Naive thymus-derived CD8-positive, alpha-beta T cell (primary cell): ENCODE measurements at places on chromosomes 2 and 18. TPM values are rescaled to one million over a fixed set of nuclear protein-coding genes. Genes with fewer than 3 reads are reported as not detected.

DNA sequence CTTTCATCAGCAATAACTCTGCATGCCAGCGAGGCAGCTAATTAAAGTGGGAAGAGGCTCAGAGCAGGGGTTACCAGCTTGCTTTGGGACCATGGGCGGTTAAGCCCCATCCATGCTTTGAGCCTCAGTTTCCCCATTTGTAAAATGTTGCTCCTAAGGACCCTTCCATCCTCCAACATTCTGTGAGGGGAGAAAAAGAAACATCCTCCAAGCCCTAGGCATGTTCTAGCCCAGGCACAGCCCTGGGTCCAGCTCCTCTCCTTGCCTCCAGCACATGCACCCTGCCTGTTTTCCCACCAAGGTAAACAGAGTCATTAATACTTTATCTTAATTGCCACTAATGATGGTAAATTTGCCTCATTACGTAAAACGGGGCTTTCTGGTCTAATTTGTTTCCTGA is 113.3 kb upstream of the MYCN start:
- H3K27me3 ChIP-seq = no peaks in the 10 kb centered on the region
- H3K4me1 ChIP-seq = no peaks in the 10 kb centered on the region
- DNase-seq = no peak

DNA sequence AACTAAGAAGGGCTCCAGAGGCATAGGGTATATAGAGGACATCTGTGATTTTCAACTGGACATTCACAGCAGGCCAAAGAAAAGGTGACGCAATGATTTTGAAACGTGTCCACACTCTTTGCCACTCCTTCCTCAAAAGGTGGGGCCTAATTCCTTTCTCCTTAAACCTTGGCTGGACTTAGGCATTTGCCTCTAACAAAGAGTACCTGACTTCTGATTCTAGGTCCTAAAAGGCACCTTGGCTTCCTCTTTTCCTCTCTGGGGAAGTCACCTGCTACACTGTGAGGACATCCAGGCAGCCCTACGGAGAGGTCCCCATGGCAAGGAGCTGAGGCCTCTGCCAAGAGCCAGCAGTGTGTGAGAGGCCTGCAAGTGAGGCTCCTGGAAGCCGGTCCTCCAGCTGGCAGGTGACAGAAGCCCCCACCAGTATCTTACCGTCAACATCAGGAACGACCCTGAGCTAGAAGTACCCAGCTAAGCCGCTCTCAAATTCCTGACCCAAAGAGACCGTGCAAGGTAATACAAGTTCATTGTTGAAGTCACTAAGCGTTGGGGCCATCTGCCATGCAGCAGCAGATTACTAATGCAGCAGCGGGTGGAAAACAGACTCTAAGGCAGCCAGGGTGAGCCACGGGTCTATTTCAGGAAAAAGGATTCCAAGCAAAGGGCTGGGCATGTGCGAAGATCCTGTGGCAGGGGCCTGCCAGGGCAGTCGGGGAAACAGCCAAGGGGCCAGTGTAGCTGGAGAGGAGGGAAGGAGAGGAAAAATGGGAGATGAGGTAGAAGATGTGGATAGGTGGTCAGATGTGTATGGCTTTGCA is 7.4 kb upstream of the HES6 start:
- no peak overlapping the region for H3K27ac ChIP-seq
- peaks cover 6% of the 10 kb centered on the region for H3K36me3 ChIP-seq
- DNase-seq = no peak
- H3K27me3 ChIP-seq = no peaks in the 10 kb centered on the region
- no peak overlapping the region for H3K4me3 ChIP-seq
- H3K4me1 ChIP-seq = no peaks in the 10 kb centered on the region

DNA sequence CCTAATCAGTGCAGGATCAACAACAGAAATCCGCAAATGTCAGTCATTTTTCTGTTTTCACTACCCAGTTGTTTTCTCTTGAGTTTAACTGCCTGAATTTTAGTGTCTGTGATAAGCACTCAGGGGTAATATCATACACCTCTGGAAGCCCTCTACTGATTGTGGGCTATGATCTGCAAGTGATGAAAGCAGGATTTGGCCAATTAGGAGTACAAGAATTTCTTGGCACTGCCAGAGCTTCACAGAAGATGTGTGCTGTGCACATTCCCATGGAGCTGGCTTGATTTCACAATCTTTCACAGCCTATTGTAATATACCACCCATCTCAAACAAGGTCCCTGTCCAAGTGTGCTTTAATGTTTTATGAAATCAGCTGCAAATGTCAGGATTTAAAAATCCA is 27.3 kb upstream of the TDRD15 start:
- peaks cover 9% of the 10 kb centered on the region for H3K27me3 ChIP-seq
- H3K4me1 ChIP-seq = no peaks in the 10 kb centered on the region
- no peak for DNase-seq
- no peak overlapping the region for H3K4me3 ChIP-seq

- DNase-seq = no peak
- H3K36me3 ChIP-seq = peaks cover 5% of the 10 kb centered on the region
- H3K27ac ChIP-seq = peak within 1 kb of the TSS; percentile 85
- H3K4me3 ChIP-seq = peak within 1 kb of the TSS; percentile 89
These were observed at the start of gene TCF4 for GRCh38 chr18:55588111-55588869. TCF4 (minus strand) TSS chr18:55588192; CDS start chr18:55587116, 1,076 bp downstream.

- peak overlapping the region; percentile 93 for H3K4me3 ChIP-seq
- peaks cover 15% of the 10 kb centered on the region for H3K27me3 ChIP-seq
- H3K27ac ChIP-seq = peak overlapping the region; percentile 94
- peaks cover 30% of the 10 kb centered on the region for H3K36me3 ChIP-seq
These were observed 1.3 kb downstream of the BCL2L11 start for GRCh38 chr2:111121828-111122630.

GRCh38 chr2:96970248-96970875 is 16.0 kb downstream of the FAM178B start:
- H3K4me3 ChIP-seq = peak overlapping the region; percentile 58
- H3K4me1 ChIP-seq = peaks cover 56% of the 10 kb centered on the region
- no peaks in the 10 kb centered on the region for H3K36me3 ChIP-seq

DNA sequence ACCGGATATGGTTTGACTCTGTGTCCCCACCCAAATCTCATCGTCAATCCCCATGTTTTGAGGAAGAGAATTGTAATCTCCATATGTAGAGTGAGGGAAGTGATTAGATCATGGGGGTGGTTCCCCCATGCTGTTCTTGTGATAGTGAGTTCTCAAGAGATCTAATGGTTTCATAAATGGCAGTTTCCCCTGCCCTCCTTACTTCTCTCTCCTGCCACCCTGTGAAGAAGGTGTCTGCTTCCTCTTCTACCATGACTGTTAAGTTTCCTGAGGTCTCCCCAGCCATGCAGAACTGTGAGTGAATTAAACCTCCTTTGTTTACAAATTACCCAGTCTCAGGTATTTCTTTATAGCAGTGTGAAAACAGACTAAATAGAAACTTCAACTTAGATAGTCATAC is 69.5 kb downstream of the SESTD1 start:
- no peaks in the 10 kb centered on the region for H3K27me3 ChIP-seq
- H3K27ac ChIP-seq = no peak overlapping the region
- no peak for DNase-seq
- H3K4me3 ChIP-seq = no peak overlapping the region
- H3K36me3 ChIP-seq = peaks cover 3% of the 10 kb centered on the region

GRCh38 chr18:1464444-1465217 is 560.0 kb downstream of the ADCYAP1 start:
- H3K4me1 ChIP-seq = no peaks in the 10 kb centered on the region
- no peaks in the 10 kb centered on the region for H3K36me3 ChIP-seq
- no peaks in the 10 kb centered on the region for H3K27me3 ChIP-seq

DNA sequence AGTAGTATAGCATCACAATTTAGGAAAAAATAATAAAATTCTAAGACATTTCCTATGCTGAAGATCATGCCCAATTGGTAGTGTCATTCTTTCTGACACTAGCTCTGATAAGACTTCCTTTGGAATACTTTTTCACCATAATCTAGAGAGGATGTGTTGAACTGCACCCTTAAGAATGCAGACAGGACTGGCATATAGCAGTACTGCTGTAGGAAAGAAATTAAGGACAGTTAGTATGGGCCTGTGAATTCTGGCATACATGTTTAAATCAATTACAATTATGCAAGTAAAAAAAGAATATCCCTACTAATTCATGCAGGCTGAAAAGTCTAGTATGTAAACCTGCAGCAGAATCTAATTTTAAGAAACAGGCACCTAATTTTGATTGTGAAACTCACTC is 15.4 kb downstream of the SF3B1 start:
- peaks cover 15% of the 10 kb centered on the region for H3K4me1 ChIP-seq
- no peak overlapping the region for H3K4me3 ChIP-seq
- H3K27me3 ChIP-seq = no peaks in the 10 kb centered on the region
- DNase-seq = no peak
- H3K36me3 ChIP-seq = no peaks in the 10 kb centered on the region

- H3K27me3 ChIP-seq = no peaks in the 10 kb centered on the region
- no peak for DNase-seq
- H3K36me3 ChIP-seq = no peaks in the 10 kb centered on the region
These were observed 524.1 kb upstream of the CNTNAP5 start for GRCh38 chr2:123500988-123501387.

- no peak overlapping the region for H3K27ac ChIP-seq
- no peak overlapping the region for H3K4me3 ChIP-seq
- H3K27me3 ChIP-seq = no peaks in the 10 kb centered on the region
- no peak for DNase-seq
- no peaks in the 10 kb centered on the region for H3K4me1 ChIP-seq
These were observed 216.1 kb downstream of the KCNJ3 start for GRCh38 chr2:154914561-154914960.

DNA sequence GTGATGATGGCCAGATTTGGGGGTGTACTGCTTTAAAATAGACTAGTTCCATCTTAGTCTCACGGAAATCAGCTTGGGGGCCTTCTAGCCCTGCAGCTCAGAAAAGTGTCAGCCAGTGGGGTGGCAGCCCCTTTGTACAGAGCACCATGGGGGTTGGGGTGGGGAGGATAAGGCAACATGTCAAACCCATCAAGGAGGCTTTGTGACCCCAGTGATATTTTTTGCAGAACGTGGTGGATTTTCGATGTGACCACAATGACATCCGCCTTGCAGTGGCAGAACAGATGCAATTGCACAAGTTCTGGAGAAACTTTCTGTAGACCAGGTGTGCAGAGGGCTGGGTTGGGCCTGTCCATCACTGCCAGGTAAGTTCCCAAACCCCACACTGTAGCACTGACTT is 3.0 kb upstream of the CD8A start:
- peaks cover 64% of the 10 kb centered on the region for H3K4me1 ChIP-seq
- H3K4me3 ChIP-seq = peak overlapping the region; percentile 97
- H3K27ac ChIP-seq = peak overlapping the region; percentile 99
- peak; percentile 55 for DNase-seq

- H3K4me3 ChIP-seq = no peak overlapping the region
- H3K27ac ChIP-seq = no peak overlapping the region
- DNase-seq = no peak
- no peaks in the 10 kb centered on the region for H3K4me1 ChIP-seq
- H3K27me3 ChIP-seq = peaks cover 4% of the 10 kb centered on the region
These were observed 56.2 kb upstream of the ATP8B1 start for GRCh38 chr18:57859314-57859713.

- no peak for DNase-seq
- H3K4me1 ChIP-seq = peaks cover 5% of the 10 kb centered on the region
- H3K4me3 ChIP-seq = no peak overlapping the region
These were observed 76.2 kb downstream of the NPAS2 start for GRCh38 chr2:100895934-100896685.

- no peak for DNase-seq
- H3K4me3 ChIP-seq = no peak overlapping the region
- no peaks in the 10 kb centered on the region for H3K36me3 ChIP-seq
- no peaks in the 10 kb centered on the region for H3K4me1 ChIP-seq
- no peaks in the 10 kb centered on the region for H3K27me3 ChIP-seq
These were observed 485.2 kb downstream of the PTPRM start for GRCh38 chr18:8052237-8052701.

GRCh38 chr18:37006742-37007141 is 177.8 kb downstream of the KIAA1328 start:
- DNase-seq = no peak
- no peaks in the 10 kb centered on the region for H3K27me3 ChIP-seq
- peaks cover 2% of the 10 kb centered on the region for H3K4me1 ChIP-seq
- H3K27ac ChIP-seq = no peak overlapping the region
- H3K36me3 ChIP-seq = peaks cover 62% of the 10 kb centered on the region

DNA sequence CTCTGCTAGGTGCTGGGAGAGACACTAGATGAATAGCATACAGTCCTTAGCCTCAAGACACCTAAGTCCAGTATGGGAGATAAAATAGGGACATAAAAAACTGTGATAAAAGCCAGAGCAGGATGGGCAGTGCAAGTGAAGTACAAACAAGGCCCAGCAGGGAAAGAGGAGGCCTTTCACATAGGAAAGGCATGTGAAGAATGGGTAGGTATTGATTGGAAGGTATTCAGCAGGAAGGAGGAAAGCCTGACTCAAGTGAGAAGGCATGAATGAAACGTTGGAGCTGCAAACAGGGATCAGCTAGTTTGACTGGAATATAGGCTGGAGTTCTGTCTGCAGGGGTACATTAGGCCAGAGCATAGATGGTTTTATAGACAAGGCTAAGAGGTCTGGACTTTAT is 11.0 kb upstream of the CXCR4 start:
- no peaks in the 10 kb centered on the region for H3K27me3 ChIP-seq
- DNase-seq = no peak
- peak overlapping the region; percentile 95 for H3K4me3 ChIP-seq
- peaks cover 57% of the 10 kb centered on the region for H3K4me1 ChIP-seq
- H3K36me3 ChIP-seq = no peaks in the 10 kb centered on the region

- H3K27ac ChIP-seq = no peak overlapping the region
- H3K27me3 ChIP-seq = no peaks in the 10 kb centered on the region
These were observed 46.4 kb upstream of the NPAS2 start for GRCh38 chr2:100773538-100773937.

- H3K27me3 ChIP-seq = peaks cover 2% of the 10 kb centered on the region
- DNase-seq = no peak
- H3K4me3 ChIP-seq = no peak overlapping the region
- H3K27ac ChIP-seq = no peak overlapping the region
- no peaks in the 10 kb centered on the region for H3K36me3 ChIP-seq
These were observed 258.2 kb upstream of the SP5 start for GRCh38 chr2:170456914-170457313.

- DNase-seq = no peak
- no peaks in the 10 kb centered on the region for H3K27me3 ChIP-seq
- H3K27ac ChIP-seq = peak overlapping the region; percentile 73
- H3K4me1 ChIP-seq = peaks cover 44% of the 10 kb centered on the region
- H3K4me3 ChIP-seq = peak overlapping the region; percentile 96
These were observed 1.2 kb downstream of the KDSR start for GRCh38 chr18:63365876-63366212.

GRCh38 chr2:46804794-46805193 is 110.8 kb downstream of the MCFD2 start:
- H3K27me3 ChIP-seq = peaks cover 3% of the 10 kb centered on the region
- no peak for DNase-seq
- H3K27ac ChIP-seq = no peak overlapping the region
- no peak overlapping the region for H3K4me3 ChIP-seq
- H3K36me3 ChIP-seq = peaks cover 12% of the 10 kb centered on the region

- H3K27me3 ChIP-seq = peaks cover 9% of the 10 kb centered on the region
- no peak overlapping the region for H3K27ac ChIP-seq
These were observed 210.4 kb downstream of the METTL4 start for GRCh38 chr18:2360861-2361260.

- H3K4me1 ChIP-seq = peaks cover 6% of the 10 kb centered on the region
- H3K27ac ChIP-seq = no peak overlapping the region
- DNase-seq = no peak
- no peaks in the 10 kb centered on the region for H3K36me3 ChIP-seq
- H3K4me3 ChIP-seq = no peak overlapping the region
- peaks cover 15% of the 10 kb centered on the region for H3K27me3 ChIP-seq
These were observed 21.2 kb upstream of the MAL start for GRCh38 chr2:95004287-95004686.

The RBKS gene
- 1.8 TPM for total RNA-seq

The FAHD2A gene
- total RNA-seq = 30.8 TPM

The CDH2 gene
- total RNA-seq = not detected

The MYL12B gene
- 184 TPM for total RNA-seq

The YWHAQ gene
- 99.2 TPM for total RNA-seq

The C1QL2 gene
- total RNA-seq = not detected

The CPO gene
- total RNA-seq = not detected

The DPY30 gene
- total RNA-seq = 46.7 TPM

The GPR17 gene
- not detected for total RNA-seq

The CFC1 gene
- not detected for total RNA-seq

The LYPD6 gene
- not detected for total RNA-seq

The SMYD5 gene
- 51.2 TPM for total RNA-seq
